ENCODE measurements at places on chromosomes 1 and 21.

- DNase-seq = no peak
Observed at GRCh38 chr1:22239378-22239777, 96.5 kb upstream of the WNT4 start.

- no peak for DNase-seq
Observed at GRCh38 chr21:46000731-46001641, 19.4 kb downstream of the COL6A1 start.

GRCh38 chr1:234486858-234487840, 8.2 kb upstream of the TARBP1 start:
- DNase-seq = peak; percentile 83

GRCh38 chr1:77961392-77961791, 17.5 kb downstream of the FUBP1 start:
- DNase-seq = no peak

GRCh38 chr21:43861706-43862105, 3.3 kb upstream of the AGPAT3 start:
- DNase-seq = no peak

GRCh38 chr1:222404710-222405109, 143.2 kb downstream of the HHIPL2 start:
- no peak for DNase-seq

DNA sequence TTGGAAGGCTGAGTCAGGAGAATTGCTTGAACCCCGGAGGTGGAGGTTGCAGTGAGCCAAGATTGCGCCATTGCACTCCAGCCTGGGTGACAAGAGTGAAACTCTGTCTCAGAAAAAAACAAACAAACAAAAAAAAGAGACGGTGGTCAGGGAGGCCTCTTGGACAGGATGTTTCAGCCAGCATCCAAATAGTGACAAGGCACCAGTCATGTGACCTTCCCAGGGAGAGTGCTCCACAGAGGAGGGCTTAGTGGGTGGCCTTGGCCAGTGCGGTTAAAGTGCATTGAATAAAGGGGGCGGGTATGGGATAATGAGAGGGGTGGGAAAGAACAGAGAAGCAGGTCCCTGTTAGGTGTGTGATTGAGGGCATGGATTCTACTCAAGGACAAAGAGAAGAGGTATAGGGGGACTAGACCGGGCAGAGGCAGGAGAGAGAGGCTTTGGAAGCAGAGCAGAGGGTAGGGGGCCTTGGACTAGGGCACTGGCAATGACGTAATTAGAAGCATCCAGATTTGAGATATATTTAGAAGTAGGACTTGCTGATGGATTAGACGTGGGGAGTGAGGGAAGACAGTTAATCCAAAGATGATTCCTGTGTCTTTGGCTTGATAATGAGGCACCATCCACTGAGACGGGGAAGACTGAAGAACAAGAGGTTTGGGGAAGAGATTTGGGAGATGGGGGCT, 12.0 kb upstream of the RYR2 start:
- DNase-seq = no peak

DNA sequence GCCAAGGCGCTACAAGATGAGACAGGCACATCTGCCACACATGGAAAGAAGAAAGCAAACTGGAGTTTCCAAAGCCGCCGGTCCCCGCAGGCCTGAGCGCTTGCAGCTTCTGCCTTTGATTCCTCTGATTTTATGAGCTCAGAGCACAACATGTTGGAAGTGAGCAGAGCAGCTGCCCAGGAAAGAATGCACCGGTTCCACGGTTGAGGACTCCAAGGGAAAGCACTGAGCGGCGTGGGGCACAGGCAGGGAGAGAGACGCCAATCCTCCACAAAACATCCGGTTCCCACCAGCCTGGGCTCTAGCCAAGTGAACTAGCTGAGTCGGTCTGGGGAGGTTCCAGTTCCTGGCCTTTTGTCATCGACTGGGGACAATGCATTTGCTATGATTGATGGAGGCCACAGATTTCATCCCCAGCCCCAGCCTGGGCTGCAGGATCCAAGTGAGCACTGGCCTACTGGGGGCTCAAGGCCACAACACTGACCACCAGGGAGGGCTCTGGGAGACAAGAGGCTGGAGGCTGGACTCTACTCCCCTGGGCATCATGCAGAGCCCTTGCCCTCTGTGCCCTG, 253.1 kb upstream of the IRF2BP2 start:
- DNase-seq = peak; percentile 63

DNA sequence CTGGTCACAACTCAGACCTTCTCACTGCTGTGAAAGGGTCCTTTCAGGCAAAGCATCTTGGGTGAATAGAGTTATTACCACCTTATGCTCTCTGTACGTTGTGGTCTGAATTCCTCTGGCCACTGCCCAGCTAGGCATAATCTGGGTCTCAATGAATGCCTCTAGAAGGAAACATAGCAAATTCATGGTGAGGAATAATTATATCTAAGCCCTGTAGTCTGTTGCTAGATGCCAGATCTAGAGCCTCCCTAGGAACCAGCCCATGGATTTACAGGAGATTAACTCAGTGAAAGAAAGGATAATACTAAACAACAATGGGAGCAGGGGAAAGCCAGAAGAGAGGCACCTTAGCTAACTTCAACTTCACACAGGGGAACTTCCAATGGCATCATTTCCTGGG, 2.4 kb upstream of the COL11A1 start:
- DNase-seq = no peak

DNA sequence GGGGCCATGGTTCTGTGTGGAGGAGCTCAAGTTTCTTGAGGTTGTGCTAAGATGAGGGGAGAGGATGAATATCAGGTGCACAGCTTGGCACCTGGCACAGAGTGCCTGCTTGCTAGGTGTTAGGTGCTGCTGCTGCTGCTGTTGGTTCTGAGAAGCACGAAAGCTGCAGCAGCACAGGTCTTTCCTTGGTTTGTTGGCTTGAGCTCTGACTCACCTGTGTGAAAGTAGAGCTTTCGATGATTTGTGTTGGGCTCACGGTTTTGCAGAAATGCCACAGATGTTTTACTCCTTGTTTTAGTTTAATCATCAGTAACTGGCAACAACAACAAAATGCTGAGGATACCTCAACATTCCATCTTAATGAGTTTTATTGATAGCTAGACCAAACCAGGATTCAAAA, 221.6 kb downstream of the BRINP2 start:
- no peak for DNase-seq

- DNase-seq = no peak
Observed at GRCh38 chr1:177891809-177892208, 78.0 kb downstream of the SEC16B start.

GRCh38 chr21:20739421-20739820, 258.8 kb upstream of the NCAM2 start:
- DNase-seq = no peak

DNA sequence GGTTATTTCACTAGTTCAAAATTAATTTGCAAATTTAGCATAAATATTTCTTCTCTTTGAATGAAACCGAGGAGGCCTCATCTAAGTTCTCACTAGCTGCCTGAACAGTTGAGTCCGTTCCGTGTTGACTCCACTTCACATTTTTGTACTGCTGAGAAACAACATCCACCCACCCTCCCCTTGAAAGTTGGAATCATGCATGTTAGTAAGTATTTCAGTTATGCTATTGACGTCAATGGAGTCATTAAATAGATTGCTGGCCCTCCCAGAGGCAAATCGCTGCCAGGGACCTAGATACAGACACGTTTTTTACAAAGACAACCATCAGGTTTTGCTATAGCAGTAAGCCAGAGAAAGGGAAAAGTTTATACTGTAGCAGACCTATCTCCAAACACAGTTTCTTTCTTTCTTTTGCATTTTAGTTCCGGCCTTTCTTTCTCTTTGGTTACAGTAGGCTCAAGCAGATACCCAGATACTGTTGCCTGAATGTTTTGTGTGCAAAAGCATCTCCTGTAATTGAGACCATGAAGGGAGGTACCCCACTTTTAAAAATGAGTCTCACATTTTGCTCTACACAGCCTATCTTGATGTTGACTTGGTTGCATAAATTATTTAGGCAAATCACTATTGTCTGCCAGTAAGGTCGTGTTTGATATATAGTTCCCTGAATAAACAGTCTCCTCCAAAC, 262.6 kb upstream of the SGIP1 start:
- peak; percentile 44 for DNase-seq

DNA sequence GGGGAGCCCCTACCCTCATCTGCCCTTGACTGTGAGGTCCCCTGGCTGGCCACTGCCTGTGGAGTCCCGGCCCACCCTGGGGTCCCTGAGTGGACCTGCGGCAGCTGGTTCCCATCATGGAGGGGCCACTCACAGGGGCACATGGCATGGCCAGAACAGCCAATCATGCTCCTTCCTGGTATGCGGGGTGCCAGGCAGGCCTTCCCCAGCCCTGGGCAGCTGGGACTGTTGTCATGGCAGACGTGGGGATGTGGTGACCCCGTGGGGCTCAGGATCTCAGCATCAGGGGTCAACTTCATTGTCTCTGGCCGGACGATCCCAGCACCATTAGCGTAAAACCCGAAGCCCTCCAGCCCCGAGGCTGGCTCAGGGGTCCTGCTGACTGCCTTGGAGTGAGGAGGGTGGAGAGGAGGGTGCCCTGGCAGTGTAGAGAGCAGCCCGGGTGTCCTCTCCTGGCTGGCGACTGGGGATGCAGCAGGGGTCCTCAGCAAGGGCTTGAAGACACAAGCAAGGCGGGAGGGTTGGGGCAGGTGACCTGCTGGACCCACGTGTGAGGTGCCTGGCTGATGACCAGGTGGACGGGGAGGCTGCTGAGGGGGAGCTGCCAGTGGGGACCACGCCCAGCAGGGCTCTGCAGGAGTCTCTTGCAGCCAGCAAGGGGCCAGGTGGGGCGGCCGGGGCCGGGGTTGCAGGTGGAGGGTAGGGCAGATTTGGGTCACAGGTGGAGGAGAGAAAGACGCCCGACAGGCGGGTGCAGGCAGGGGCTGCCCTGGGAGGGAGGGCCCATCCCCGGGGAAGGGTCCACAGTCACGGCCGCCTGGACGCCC, 45.1 kb downstream of the TRIM11 start:
- DNase-seq = no peak

DNA sequence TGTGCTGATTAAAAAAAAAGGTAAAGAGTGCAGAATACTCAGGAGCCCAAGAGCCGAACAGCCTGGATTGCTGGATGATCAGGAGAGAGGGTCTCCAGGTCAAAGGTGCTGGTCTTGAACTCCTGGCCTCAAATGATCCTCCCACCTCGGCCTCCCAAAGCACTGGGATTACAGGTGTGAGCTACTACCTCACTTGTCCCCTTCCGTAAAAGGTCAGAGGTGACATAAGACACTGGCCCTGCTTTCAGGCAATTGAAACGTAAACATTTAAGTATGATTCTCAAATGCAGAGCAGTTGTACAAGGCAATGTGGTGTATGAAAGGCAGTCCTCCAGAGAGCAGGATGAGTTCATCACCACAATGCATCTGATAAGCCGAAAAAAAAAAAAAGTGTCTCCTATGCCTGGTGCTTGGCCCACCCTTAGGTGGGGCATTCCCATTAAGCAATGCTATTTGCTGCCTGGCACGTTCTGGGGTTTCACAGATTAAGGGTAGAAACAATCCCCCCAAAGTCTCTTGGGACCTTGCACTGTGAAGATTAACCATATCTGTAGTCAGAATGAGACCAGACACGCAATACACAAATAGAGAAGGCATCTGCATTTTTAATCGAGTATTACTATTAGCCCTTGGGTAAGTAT, 47.7 kb downstream of the PARP1 start:
- no peak for DNase-seq

GRCh38 chr1:69175053-69175452, 392.7 kb upstream of the LRRC7 start:
- DNase-seq = no peak

- no peak for DNase-seq
Observed at GRCh38 chr21:41859297-41859980, 19.7 kb downstream of the PRDM15 start.

DNA sequence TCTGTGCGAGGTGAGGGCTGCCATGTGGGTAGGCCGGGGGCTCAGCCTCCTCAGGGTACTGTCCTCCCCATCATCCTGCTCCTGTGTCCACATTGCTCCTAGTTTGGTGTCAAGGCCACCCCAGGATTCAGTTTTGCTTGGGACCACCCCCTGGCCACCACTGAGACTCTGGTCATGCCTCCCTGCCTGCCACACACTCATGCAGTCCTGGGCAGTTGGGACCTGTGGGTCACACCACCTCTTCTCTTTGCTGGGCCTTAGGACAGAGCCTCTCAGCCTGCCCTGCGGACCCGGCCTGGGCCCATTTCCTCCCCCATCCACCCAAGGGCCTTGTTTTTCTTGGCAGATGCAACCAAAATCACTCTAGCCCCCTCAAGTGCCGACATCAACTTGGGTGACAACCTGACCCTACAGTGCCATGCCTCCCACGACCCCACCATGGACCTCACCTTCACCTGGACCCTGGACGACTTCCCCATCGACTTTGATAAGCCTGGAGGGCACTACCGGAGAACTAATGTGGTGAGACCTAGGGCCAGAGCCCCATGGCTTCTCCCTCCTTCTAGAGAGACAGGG, 19.4 kb downstream of the TMEM81 start:
- no peak for DNase-seq

- no peak for DNase-seq
Observed at GRCh38 chr1:189851806-189852367, 625.8 kb downstream of the BRINP3 start.

DNA sequence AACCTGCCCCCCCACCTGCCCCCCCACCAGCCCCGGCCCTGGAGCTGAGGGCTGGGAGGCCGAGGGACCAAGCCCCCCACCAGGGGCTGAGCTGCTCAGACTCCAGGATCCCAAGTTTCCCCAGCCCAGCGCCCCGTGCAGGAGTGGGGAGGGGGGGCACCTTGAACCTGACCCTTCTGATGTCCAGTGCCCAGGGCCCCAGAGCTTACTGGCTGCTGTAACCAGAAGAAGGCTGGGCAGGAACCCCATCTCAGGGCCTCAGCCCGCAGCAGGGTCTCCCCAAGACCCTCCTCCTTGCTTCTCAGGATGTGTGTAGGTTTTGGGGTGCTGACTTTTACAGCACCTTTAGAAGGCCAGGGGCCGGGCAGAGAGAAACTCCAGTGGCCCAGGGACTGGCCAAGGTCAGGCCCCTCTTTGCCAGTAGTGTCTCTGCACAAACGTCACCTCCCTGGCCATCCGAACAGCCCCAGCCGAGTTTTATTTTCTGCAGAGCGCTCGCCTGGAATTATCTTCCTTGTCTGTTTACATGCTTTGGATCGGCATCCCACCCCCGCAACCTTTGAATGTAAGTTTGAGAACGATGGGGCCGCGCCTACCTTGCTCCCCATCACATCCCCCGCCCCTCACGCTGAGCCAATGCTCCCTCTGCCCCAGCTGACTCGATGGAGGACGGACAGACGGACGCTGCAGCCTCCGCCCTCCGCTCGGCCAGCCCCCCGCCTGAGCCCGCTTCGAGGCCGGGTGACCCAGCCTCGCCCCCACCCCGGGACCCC, 70.1 kb upstream of the CASZ1 start:
- DNase-seq = peak; percentile 8

DNA sequence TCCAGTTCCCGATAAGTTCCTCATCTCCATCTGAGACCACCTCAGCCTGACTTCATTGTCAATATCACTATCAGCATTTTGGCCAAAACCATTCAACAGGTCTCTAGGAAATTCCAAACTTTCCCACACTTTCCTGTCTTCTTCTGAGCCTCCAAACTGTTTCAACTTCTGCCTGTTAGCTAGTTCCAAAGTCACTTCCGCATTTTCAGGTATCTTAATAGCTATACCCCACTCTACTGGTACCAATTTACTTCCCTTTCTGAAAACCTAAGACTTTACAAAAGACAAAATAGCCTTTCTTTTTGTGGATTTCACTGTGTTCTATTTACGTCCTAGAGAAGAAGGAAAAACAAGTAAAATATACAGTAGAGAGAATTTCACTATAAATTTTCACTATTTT, 147.0 kb upstream of the FMN2 start:
- peak; percentile 5 for DNase-seq

GRCh38 chr1:39434797-39435395, 56.5 kb upstream of the BMP8A start:
- DNase-seq = no peak
